ENCODE measurements at places on chromosomes 7 and 10.
A peak's percentile ranks its signal among the peaks of the same experiment; 100 is the strongest.

GRCh38 chr7:21767300-21767900, 178.3 kb downstream of the CDCA7L start:
- DNase-seq, result no peak

GRCh38 chr7:32846630-32847225, 44.8 kb downstream of the KBTBD2 start:
- peak; percentile 36 for DNase-seq

DNA sequence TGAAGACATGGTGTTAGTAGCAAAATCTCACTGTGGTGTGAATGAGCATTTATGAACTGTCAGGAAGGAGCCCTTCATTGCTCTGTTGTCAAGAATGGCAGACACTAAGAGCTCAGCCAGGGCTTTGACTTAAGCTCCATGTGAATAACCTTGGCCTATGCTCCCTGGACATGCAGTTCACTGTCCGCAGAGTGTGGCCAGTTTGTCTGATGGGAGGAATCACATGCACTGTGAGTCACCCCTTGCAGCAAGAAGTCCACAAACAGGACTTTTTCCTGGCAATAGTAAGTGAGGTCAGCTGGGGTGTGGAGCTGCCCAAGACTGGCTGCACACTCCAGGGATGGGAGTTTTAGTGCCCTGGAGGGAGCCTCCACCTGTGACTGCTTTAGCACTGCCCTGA, 49.5 kb downstream of the ZNF37A start:
- no peak for DNase-seq

- DNase-seq, result no peak
These were observed 1.5 kb upstream of the JAKMIP3 start for GRCh38 chr10:132064082-132064755.

GRCh38 chr7:72447465-72448204, 35.5 kb upstream of the CALN1 start:
- DNase-seq, result peak; percentile 67

Data from osteoblast (primary cell).